ENCODE measurements at places on chromosomes 4 and X.

GRCh38 chr4:80913381-80913780, 117.1 kb upstream of the BMP3 start:
- DNase-seq = no peak

GRCh38 chr4:112145326-112145789, at the start of gene FAM241A:
Gene FAM241A, plus strand, starts transcription at chr4:112145454. Its CDS starts 127 bp downstream, at chr4:112145581.
- peak; percentile 88 for DNase-seq

DNA sequence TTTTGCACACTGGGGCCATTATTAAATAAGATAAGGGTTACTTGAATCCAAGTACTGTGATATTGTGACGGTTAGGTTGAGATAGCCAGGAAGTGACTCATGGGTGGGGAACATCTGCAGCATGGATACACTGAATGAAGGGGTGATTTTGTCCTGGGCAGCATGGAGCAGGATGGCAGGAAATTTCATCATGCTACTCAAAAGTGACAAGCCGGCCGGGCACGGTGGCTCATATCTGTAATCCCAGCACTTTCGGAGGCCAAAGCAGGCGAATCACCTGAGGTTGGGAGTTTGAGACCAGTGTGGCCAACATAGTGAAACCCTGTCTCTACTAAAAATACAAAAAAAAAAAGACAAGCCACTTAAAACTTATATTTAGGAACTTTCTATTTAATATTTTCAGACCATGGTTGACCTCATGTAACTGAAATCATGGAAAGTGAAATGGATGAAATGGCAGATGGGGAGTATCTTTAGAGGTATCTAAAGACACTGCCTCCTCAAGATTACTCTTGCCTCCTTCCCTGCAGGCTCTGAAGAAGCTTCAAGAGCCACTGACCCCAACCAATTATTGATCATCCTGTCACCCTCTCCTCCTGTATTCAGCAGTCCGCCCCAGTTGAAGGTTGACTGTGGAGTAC, 3.9 kb upstream of the TRIM60 start:
- no peak for DNase-seq

GRCh38 chr4:105933083-105933482, 37.8 kb downstream of the NPNT start:
- no peak for DNase-seq

DNA sequence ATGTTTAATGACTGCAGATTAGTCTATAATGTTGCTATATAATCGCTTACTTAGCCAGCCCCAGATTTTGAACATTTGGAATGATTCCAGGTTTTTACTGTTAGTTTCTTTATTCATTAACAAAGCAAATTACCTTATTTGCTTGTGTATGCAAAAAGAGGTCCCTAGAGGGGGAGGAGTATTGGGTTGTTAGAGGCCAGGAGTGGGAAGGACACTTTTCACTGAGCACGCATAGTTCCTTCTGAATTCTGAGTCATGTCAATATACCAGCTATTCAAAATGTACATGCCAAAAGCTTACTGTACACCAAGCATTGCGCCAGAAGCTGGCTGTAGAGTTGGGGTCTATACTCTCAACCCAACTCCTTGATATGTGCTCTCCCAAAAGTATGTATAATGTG, 5.1 kb upstream of the DGAT2L6 start:
- peak; percentile 13 for DNase-seq

- peak; percentile 88 for DNase-seq
These were observed 19.1 kb downstream of the CD99 start for GRCh38 chrX:2710041-2710840.

GRCh38 chr4:38413524-38414341, 250.3 kb upstream of the KLF3 start:
- no peak for DNase-seq

DNA sequence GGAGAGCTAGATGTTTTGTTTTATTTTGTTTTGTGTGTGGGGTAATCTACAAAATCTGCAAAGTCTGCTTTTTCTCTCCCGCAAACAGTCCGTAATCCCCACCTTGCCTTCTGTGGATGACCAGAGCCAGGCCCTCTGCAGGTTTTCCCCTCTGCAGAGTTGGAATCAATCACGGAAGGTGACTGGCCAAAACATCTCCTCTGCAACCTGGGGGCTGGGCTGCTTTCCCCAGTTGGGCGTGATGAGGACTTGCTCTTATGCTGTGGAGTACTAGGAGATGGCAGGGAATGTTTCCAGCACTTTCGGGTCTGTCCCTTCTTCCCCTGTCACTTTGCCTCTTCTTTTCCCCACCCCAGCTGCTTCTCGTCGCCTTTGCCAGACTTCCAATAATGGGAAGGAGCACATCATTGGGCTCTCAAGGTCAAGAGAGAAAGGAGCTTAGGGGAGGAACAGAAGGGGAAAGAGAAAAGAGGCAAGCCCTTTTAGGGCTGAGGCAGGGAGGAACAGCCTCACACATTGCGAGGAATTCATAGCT, 1.1 kb downstream of the TMEM35A start:
- DNase-seq = no peak

All from choroid plexus epithelial cell (primary cell).